Activated T-cell treated with anti-CD3 and anti-CD28 coated beads for 48 hours (primary cell): ENCODE measurements at places on chromosomes 3 and 15.

DNA sequence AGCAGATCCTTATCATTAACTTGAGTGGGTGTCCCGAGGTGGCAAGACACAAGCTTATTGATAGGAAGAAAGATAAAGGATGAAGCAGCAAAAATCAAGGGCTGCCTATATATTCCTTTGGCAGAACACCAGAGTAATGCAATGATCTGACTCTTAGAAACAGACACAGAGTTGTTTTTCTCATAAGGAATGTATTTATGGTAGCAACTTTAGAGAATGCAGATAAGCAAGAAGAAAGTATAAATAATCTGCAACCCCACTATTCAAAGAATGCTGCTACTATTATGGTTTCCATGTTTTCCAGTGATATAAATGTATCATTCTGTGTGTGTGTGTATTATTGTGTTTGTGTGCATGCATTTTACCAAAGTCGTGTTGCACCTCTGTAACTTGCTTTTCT, 208.3 kb downstream of the THSD4 start:
- no peak for DNase-seq

- no peak for DNase-seq
Observed at GRCh38 chr3:53612508-53612907, 118.1 kb downstream of the CACNA1D start.

DNA sequence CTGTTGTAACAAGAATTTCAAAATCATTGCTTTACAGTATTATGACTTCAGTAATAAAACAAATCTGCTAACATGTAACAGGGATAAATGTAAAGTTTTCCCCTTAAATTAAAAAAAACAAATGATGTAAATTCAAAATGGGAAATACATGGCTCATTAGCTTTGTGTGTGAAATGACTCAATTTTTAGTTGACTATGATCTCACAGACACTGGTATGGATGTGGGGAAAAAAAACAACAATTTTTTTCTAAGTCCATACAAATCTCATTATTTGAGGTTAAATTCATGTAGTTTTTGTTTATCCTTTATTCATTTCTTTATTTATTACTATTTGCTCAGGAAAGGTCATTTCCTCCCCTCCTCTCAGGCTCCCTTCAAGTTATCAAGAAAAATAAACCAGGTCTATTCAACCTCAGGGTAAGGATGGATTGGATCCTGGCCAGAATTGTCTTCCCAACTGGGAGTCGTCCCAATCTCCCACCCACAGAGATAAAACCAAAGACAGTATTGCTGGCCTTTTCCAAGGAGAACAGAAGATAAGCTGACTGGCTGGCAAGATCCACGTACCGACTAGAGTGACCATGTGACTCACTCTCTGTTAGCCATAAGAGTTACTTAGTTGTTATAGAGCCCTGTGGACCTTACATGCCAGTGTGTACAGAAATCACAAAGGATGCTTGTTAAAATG, 373.3 kb downstream of the GAP43 start:
- DNase-seq = no peak

GRCh38 chr15:83115831-83116565, 8.6 kb downstream of the TM6SF1 start:
- DNase-seq = no peak

- DNase-seq = no peak
Observed at GRCh38 chr15:66587749-66588148, 22.0 kb upstream of the LCTL start.

DNA sequence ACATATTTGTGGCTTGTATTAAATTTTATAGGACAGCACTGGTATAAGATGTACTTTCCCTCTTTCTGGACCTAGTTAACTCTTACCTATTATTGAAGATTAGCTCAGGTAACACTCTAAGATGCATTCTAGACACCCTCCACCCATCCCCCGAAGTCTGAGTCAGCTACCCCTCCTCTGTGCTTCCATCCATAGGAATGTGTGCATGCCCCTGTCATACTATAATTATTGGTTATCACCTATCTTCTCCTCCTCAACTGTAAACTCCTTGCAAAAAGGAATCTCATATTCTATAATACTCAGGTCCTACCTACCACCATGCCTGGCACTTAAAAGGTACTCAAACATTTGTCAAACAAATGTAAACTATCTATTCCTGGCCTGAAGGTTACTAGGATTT, 3.0 kb downstream of the PEAK1 start:
- DNase-seq = no peak
